Prostate gland (tissue), 2 donors: ENCODE measurements at places on chromosomes 11 and 22.

DNA sequence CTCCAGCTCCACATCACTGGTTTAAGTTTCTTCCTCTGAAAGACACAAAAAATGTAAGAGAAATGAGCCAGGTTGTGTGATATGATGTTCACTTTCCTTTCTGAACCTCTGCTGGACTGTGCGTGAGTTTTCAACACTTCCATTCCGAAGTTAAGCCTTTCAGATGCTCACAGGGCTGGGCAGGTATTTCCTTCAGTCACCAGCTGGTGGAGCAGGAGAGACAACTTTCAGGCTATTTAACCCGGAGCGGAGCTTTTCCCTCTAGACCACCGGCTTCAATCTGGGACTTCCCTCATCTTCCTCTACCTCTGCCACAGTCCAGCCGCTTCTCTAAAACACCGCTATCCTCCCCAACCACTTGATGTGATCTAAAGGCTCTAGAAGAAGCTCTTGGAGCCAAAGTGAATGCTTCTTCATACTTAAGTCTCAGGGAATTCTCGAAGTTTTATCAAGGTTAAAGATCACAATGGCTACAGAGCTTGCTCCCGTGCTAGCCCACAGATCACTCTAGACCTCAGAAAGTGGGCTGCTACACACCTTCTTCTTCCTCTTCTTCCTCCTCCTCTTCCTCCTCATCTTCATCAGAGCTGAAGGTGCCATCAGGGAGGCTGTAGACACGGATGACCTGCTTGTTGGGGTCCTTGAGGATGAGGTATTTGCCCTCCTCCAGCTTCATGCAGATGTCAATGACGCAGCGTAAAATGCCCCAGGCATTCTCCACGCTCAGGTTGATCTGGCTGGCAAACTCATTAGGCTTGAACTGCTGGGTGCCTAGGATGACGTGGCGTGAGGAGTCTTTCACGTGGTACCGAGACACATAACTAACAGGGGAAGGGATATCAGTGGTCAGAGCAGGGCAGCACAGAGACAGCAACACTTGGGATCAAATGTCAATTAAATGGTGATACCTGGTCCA, 4.4 kb upstream of the FOXRED2 start:
- H3K27ac ChIP-seq: no peak overlapping the region
- DNase-seq: no peak
- no peaks in the 10 kb centered on the region for H3K4me1 ChIP-seq
- no peaks in the 10 kb centered on the region for H3K27me3 ChIP-seq

DNA sequence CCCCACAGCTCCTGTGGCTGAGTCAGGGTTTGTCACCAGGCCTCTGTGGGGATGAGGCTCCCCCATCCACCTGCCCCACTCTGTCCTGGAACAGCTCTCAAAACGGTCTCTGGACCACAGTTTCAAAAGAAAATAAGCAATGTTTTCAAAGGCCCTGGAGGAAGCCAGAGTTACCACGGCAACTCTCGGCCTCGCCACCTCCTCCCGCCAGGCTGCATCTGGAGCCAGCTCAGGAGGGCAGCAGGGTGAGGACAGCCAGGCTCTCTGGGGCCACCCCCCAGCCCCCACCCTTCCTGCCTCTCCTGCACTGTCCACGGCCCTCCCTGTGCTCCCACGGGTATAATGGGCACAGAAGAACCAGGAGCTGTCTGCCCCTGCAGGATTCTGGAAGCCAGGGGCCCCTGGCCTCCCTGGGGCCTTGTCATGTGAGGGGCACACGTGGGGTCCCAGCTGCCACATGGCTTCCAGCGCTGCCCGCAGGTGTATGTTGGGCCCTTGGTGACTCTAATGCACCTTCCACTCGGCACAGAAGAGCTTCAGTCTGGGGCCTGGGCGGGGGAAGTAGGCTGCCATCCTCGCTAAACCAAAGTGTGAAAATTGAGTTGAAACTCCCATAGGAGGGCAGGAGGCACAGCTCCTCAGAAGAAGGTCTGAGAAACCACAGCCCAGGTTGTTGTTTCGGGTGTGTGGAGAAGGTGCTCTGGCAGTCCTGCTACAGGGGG, 10.3 kb downstream of the CD81 start:
- DNase-seq: no peak
- H3K27me3 ChIP-seq: no peaks in the 10 kb centered on the region
- peak overlapping the region; percentile 71 for H3K27ac ChIP-seq
- peaks cover 55% of the 10 kb centered on the region for H3K4me1 ChIP-seq
- no peak overlapping the region for H3K4me3 ChIP-seq

- DNase-seq: no peak
- H3K27me3 ChIP-seq: no peaks in the 10 kb centered on the region
- no peak overlapping the region for H3K4me3 ChIP-seq
- no peaks in the 10 kb centered on the region for H3K36me3 ChIP-seq
Measured at GRCh38 chr11:8298801-8299786, 35.4 kb upstream of the LMO1 start.

DNA sequence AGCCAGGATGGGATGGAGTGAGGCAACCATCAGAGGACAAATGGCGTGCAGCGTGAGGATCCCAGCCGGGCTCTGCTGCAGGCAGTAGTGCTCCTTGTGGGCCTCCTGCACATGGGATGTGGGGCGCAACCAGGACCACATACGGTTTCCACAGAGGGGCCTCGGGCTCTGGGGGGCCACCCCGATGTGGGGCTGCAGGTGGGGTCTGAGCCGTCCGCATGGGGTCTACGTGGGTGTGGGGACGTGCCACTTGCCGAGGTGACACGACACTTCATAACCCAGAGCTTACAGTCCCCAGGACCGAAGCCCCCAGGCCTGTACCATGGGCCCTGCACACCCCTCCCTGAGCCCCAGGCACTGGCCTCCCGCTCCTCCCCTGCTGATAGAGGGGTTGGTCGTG, 10.8 kb downstream of the TTLL8 start:
- no peak overlapping the region for H3K27ac ChIP-seq
- no peak for DNase-seq
- H3K27me3 ChIP-seq: no peaks in the 10 kb centered on the region
- no peak overlapping the region for H3K4me3 ChIP-seq

DNA sequence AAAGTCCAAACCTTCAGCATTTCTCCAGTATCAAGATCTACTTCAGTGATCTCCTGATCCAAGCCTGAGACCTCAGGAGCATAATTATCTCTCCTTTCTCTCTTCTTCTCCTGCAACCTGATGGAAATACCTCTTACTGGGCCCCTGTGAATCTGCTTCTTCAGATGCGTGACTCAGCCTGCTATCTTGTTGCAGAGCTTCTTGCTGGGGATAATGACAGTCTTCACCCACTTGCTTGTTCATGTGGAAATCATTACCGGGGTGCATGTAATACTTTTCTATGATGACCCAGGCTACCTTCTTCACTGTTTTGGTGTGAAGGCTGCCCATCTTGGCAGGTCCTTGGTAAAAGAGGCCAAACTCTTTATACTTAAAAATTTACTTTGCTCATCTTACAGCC, 140.0 kb upstream of the POU2AF2 start:
- H3K4me3 ChIP-seq: no peak overlapping the region
- no peaks in the 10 kb centered on the region for H3K36me3 ChIP-seq
- no peak overlapping the region for H3K27ac ChIP-seq
- no peaks in the 10 kb centered on the region for H3K4me1 ChIP-seq

DNA sequence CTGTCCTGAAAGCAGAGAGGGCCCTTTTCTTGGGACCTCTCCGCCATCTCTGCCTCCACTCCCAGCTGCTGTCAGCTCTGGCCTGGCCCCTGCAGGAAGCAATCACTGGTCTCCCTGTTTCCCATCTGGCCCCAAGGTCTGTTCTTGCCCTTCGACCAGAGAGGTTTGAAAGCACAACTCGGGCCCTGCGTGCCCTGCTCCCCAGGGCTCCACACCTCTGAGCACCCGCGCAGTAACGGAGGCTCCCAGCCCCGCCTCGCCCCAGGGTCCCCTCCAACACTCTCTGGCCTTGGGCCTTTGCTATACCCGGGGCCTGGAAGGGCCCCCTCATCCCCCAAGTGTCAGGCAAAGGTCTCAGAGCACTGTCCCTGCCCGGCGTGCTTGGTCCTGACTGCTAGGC, 7.8 kb upstream of the CD81 start:
- no peaks in the 10 kb centered on the region for H3K27me3 ChIP-seq
- H3K27ac ChIP-seq: no peak overlapping the region
- H3K4me1 ChIP-seq: peaks cover 8% of the 10 kb centered on the region
- no peak for DNase-seq

DNA sequence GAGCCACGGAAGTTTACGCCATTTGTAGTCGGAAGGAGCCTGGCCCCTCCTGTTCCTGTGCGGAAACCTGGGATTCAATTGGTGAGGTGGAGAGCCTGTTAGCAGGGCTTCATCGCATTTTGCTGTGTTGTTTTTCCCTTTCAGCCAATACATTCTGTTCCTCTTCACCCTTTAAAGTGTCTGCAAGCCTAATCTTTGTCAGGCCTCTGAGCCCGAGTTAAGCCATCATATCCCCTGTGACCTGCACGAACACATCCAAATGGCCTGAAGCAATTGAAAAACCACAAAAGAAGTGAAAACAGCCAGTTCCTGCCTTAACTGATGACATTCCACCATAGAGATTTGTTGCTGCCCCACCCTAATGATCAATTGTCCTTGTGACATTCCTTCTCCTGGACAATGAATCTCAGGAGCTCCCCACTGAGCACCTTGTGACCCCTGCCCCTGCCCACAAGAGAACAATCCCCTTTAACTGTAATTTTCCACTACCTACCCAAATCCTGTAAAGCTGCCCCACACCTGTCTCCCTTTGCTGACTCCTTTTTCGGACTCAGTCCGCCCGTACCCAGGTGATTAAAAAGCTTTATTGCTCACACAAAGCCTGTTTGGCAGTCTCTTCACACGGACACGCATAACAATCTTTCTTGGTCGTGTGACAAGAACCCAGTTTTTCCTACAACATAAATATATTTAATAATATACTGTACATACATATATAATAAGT, 37.1 kb upstream of the MMP12 start:
- H3K4me3 ChIP-seq: no peak overlapping the region
- H3K27ac ChIP-seq: no peak overlapping the region
- H3K36me3 ChIP-seq: no peaks in the 10 kb centered on the region
- no peaks in the 10 kb centered on the region for H3K4me1 ChIP-seq

DNA sequence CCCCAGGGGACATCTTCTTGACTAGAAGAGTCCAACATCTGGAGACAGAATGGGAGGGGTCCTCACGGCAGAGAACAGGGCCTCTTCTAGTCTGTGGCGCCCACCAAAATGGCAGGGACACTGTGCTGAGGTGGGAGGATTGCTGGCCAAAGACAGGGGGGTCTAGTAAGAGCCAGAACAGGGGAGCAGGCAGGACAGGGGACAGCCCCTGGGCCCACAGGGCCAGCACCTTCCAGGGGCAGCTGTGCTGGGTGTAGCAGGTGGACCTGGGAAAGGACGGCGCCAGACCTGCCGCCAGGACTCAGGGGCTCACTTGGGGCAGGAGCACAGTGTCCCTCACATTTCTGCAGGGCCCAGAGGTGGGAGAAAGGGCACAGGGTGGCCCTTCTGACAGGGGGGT, 858 bp upstream of the APOBEC3A start:
- no peaks in the 10 kb centered on the region for H3K4me1 ChIP-seq
- no peak for DNase-seq
- H3K27me3 ChIP-seq: no peaks in the 10 kb centered on the region
- no peak overlapping the region for H3K27ac ChIP-seq
- no peak overlapping the region for H3K4me3 ChIP-seq

DNA sequence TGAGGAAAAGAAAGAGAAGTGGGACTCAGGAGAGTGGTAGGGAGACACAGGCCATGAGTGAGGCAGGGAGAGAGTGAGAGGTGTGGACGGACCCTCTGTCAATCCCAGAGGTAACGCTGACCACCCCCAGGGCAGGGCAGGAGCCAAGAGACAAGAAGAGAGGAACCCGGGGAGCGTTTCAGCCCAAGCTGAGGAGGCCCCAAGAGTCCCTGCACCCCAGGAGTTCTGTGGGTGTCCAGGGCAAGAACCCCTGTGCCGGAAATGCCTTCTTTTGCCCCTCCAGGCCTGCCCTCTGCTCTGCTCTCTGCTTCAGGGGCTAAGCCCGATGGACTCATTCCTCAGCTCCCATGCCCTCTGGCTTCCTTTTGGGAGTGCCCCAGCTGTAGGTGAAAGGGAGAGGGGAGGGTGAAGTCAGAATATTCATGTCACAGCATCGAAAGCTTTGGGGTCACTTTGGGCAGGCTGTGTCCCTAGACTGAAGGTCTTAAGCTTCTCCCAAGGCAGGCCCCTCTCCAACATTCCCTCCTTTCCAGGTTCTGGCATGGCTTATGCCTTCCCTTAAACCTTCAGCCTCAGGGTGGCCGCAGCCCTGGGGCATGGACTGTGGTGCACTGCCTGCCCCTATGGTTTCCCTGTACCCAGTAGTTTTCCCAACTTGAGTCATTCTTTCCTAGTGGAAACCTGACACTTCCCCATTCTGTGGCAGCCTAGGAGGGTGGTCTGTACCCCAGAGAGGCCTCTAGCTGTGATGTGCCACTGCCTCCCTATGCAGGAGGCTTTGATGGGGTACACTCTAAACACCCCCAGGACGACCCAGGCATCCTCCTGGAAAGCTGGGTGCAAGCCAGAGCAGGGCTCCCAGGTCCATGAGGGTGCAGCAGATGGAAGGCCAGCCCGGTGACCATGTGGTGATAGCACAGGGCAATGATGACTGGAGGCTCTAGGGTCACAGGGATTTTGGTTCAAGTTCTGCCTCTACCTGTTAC, 27.1 kb downstream of the MYEOV start:
- H3K4me1 ChIP-seq: no peaks in the 10 kb centered on the region
- H3K27me3 ChIP-seq: no peaks in the 10 kb centered on the region
- DNase-seq: no peak
- H3K36me3 ChIP-seq: no peaks in the 10 kb centered on the region
- no peak overlapping the region for H3K27ac ChIP-seq
- no peak overlapping the region for H3K4me3 ChIP-seq

DNA sequence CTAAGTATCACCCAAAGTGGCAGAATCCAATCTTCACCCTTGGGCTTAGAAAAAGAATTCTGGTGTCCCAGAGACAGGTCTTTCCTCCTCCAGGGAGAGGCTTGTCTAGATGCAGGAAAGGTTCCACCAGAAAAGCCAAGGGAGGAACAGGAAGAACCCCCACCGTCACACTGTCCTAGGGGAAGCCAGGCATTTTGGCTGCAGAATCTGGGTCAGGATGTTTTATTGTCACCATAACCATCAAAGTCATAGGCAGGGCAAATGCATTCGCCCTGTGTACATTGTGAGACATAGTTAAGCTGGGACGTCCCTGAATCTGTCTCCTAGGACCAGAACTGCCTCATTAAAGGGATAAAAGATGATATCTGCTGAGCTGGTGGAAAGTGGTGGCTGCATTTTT, 590.5 kb downstream of the OPCML start:
- no peaks in the 10 kb centered on the region for H3K4me1 ChIP-seq
- no peaks in the 10 kb centered on the region for H3K36me3 ChIP-seq
- DNase-seq: no peak
- H3K4me3 ChIP-seq: no peak overlapping the region
